ENCODE measurements at places on chromosomes 12 and 14.

GRCh38 chr14:90755661-90756304, 60.4 kb downstream of the TTC7B start:
- no peak for DNase-seq

- no peak for DNase-seq
These were observed 22.4 kb upstream of the RNU6-8 start for GRCh38 chr14:32225378-32225920.

DNA sequence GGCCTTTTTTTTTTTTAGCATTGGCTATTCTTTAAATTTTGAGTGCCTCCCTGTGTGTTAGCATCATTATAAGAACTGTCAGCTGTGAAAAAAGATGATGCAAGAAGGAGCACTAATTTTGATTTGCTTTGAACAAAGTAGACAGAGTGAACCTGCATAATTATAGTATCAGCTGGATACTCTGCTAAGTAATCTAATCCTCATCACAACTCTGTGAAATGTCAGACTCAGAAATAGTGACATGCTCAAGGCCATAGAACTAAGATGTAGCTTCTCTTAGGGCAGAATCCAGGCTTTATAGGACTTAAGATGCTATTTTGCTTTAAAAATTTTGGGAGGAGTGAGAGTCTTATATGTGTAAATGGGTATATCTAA, 31.9 kb downstream of the FBXO34 start:
- no peak for DNase-seq

DNA sequence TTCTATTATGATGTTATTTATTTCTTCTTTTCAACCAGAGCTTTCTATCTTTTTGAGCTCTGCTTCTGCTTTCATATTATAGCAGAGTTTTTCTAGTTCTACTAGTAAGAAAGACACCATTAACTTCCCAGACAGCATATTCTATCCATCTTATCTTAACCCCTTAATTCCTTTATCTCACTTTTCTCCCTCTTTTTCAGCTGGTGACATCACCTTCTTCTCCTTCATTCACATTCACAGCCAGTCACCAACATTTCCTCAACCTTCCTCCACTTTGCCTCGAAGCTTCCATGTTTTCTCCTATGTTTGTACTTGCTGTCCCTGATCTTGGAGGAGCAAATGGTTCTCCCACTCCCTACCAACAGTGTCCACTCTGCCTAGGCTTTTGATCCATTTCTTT, 3.5 kb upstream of the CSRP2 start:
- no peak for DNase-seq

- DNase-seq, result no peak
These were observed 584 bp downstream of the VRK1 start for GRCh38 chr14:96797582-96798349.

- no peak for DNase-seq
These were observed 43.4 kb downstream of the PSMA6 start for GRCh38 chr14:35335388-35336092.

GRCh38 chr14:102352213-102352612, 10.5 kb downstream of the CINP start:
- DNase-seq, result no peak

GRCh38 chr12:47886510-47887240, 18.1 kb downstream of the VDR start:
- DNase-seq, result no peak

GRCh38 chr12:127896661-127897060, 370.3 kb upstream of the TMEM132C start:
- no peak for DNase-seq

DNA sequence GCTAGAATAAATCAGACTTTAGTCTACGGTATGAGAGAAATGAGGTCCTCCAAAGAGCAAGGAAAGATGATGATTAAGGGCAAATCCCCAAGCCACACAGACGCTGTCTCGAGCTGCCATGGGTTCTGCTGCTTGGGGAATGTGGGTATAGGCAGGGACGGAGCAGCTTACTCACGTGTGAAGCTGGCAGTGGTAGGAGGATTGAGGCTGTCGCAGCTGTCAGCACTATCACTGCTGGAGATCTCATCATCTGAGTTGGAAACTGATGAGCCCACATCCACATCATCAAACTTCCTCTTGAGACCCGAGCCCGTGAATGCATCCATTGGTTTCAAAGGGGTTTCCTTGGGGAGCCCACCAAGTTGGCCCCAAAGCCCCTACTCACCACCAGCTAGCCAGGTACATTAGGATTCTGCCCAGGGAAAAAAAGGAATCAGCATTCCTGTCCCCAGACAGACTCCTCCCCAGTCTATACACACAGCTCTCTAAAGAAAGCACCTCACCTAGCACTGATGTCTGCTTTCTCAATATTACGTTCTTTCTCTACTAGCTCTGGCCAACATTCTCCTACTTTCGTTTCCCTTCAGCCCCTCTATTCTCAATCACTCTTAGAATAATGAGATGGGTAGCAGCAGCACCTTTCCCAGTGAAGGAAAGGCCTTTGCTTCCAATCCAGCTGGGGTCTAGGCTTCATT, 7.0 kb downstream of the CSRNP2 start:
- DNase-seq, result no peak

GRCh38 chr14:100950024-100950423, 46.5 kb upstream of the RTL1 start:
- DNase-seq, result no peak

- no peak for DNase-seq
These were observed 10.4 kb downstream of the SLC7A8 start for GRCh38 chr14:23173031-23173430.

DNA sequence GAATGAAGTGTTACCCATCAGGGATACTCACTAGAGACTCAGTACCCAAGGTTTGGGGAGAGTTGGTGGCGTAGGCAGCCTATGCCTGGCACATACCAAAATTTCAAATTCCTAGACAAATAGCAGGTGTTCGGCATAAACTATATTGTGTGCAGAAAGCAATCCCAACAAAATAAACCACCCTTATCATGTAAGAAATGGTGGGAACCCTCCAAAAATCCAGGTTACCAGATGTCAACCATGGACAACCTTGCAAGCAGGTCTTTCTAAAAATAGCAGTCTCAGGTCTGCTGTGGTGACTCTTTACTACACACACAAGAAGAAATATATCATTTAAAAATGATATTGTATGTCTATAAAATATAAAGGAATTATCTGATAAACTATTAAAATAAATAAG, 17.7 kb upstream of the PTGER2 start:
- no peak for DNase-seq

- no peak for DNase-seq
These were observed 621.0 kb downstream of the CCER1 start for GRCh38 chr12:90333939-90334338.

DNA sequence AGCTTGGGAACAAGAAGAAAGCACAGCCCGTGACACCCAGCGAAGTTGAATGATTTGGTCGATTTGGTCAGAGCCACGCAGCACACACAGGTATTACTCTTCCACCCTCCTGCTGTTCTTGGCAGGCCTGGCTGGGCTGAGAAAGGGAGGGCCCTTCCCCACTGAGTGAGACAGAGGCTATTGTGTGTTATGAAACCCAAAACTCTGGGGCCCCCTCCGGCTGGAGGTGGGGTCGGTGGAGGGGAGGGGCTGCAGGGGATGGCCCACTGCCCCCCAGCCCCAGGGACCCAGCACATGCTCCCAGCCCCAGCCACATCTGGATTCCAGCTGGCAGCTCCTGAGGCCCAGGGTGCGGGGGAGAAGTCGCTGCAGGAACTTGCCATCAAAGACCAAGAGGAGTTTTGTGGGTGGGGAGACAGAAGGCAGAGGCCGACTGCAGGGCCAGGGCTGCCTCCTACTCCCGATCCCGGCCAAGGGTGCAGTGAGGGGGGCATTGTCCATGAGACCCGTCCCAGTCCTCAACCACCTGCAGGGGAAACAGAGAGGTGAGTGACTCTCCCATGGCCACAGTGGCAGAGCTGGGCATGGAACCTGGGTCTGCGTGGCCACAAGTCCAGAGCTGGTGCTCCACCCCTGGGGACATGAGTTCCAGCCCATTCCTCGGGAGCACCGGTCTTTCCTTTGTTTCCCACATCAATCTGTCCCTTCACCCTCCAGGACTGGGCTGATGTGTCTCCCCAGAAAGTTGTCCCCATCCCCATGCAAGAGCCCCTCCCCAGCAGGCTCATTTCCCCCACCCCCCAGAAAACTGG, 8.7 kb downstream of the TMEM119 start:
- DNase-seq, result no peak

- no peak for DNase-seq
These were observed 79.7 kb upstream of the CCND2 start for GRCh38 chr12:4193821-4194220.

DNA sequence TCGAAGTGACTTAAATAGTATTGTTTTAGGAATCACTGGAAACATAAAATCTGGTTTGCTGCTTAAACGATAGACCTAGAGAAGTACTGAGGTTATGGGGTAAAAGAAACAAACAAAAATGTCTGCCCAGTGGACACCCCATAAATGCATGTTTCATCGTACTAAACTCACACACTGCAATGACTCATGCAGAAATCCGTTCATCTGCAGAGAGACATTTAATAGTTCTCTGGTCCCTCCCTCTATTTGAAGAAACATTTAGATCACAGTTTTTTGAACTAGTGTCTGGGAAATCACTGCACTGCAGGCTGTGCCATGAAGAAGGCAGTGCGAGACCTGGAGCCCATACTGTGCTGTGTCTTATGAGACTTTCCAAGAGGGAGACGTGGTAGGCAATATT, 25.5 kb downstream of the SLC17A8 start:
- DNase-seq, result no peak

DNA sequence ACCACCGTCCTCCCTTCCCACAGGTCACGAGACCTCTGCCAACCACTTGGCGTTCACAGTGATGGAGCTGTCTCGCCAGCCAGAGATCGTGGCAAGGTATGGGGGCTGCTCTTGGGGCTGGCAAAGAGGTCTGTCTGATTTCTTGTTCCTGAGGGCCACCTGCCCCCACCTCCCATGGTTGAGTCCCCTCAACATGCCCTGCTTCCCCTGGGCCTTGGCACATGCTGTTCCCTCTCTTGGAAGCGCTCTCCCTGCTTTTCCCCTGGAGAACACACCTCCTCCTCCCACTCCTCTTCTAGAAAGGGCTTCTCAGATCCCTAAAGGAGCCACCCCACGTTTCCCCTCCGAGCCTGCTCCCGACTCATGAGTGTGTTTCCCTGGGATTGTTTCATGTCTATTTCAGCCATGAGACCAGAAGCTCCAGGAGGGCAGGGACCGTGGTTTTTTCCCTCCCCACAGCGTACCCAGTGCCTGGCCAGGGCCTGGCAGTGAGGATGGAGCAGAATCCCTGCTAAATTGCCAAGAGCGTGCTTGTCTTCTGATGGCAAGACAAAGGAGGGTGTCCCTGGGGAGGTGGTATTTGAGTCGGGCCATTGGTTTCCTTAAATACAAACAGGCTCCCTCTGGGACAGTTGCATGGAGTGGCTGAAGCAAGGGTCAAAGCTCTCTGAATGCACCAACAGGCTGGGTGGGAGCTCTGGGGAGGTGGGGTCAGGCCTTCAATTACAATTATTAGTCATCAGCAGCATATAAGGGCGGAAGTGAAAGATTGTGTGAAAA, 34.1 kb downstream of the CYP46A1 start:
- DNase-seq, result no peak

DNA sequence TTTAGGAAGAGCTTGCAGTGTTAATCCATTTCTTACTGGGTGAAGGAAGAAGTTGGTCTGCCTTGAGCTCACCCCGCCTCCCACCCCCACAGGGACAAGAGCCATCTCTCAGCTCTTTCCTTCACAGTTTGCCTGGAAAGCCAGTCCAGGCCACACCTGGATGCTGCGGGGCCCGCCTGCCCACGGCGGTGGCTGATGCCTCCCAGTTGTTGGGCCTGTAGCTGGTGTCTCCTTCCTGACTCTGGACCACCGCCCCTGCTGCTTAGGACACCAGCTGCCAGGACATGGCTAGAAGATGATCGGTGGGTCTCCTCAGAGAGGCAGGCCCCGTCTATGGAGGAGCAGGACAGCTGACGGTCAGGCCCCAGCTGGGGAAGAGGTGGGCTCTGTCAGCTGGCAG, 92.9 kb downstream of the TESC start:
- DNase-seq, result no peak

DNA sequence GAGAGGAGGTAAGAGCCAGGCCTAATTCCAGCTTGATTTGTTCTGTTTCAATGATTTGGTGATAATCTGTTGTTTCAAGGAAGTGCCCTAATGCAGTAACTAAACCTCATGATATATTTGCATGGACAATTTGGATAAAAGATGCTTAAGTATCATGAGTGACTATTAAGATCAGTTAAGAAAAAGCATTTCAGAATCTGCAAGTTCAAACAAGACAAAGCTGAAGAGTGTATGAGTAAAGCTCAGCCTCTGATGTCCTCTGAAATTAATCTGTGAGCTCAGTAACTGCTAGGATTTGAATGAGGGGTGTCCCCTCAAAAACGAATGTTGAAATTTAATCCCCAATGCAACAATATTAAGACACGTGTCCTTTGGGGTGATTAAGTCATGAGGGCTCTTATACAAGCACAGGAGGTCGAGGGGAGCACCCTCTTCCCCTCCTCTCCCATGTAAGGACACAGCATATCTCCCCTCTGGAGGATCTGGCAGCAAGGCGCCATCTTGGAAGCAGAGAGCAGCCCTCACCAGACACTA, 949.2 kb downstream of the GALC start:
- DNase-seq, result no peak

DNA sequence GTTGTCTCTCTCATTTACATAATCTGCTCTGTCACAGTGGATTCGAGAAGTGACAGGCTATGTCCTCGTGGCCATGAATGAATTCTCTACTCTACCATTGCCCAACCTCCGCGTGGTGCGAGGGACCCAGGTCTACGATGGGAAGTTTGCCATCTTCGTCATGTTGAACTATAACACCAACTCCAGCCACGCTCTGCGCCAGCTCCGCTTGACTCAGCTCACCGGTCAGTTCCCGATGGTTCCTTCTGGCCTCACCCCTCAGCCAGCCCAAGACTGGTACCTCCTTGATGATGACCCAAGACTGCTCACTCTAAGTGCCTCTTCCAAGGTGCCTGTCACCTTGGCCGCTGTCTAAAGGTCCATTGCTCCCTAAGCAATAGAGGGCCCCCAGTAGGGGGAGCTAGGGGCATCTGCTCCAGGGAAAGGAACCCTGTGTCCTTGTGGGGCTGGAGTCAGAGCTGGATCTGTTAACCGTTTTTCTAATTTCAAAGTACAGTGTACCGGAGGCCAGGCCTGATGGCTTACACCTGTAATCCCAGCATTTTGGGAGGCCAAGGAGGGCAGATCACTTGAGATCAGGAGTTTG, 5.1 kb downstream of the ERBB3 start:
- DNase-seq, result no peak

- no peak for DNase-seq
These were observed 115.7 kb downstream of the NCOR2 start for GRCh38 chr12:124451637-124452243.

DNA sequence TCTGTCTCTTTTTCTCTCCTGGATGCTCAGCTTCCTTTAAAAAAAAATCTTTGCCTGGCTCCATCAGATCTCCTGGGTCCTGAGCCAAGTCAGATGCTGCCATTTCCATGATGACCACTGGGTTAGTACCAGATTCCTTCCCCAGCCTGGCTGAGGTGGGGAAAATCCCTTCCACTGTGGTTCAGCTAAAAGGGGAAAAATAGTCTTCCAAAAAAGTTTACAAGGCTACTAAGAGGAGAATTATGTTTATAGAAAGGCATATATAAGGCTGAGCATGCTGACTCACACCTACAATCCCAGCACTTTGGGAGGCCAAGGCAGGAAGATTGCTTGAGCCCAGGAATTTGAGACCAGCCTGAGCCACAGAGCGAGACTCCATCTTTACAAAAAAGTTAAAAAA, 28.4 kb upstream of the GAS2L3 start:
- no peak for DNase-seq

- no peak for DNase-seq
These were observed 334.3 kb upstream of the OR4E1 start for GRCh38 chr14:22007784-22008412.

All from NCI-H510A (cell line).